ENCODE measurements at places on chromosomes 11 and 22.

- DNase-seq, result no peak
These were observed 26.1 kb upstream of the PPP2R1B start for GRCh38 chr11:111792314-111792713.

DNA sequence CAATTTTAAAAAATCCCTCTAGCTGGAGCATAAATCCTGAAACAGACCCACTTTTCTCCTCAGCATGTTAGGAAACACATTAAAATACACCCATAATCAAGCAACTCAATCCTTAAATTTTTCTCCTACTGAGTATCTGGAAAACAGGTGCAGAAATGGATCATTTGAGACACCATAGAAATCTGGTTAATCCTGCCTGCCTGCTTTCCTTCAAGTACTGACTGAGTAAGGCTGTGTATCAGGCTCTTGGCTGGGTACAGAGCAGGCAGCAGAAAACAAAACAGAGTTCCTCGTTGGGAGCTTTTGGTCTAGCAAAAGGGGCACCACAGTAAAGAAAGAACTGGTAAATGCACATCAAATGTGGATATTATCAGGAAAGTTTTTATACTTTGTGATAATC, 1.9 kb downstream of the KCNQ1OT1 start:
- no peak for DNase-seq

DNA sequence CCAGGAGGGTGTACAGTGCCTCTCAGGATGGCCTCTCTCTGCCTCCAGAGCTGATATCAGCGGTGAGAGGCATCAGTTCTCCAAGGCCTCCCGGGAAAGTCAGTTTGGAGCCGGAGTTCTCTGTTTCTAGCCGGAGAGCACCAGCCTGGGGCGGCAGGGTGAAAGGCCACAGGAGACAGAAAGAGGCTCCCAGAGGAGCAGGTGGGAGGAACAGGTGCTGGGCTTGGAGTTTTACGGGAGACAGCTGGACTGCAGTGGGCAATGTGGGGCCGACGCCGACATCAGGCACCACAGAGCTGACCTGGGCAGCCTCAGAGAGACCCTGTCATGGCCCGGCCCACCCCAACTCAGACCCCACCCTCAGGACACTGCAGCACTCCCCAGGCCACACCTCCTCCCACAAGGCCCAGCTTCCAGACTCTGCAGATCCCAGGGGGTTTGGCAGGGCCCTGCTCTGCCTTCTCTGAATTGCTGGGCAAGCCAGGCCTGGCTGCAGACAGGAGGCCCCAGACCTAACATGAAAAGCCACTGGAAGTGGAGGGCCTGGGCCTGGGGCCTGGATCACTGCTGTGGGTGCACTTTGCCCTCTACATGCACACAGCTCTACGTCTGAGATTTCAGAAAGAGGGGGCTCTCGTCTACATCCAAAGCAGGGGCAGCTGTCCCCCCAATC, 885.6 kb downstream of the BRD1 start:
- DNase-seq, result no peak

- no peak for DNase-seq
These were observed 47.1 kb downstream of the EHF start for GRCh38 chr11:34667810-34668582.

- no peak for DNase-seq
These were observed 5.8 kb upstream of the MYRF start for GRCh38 chr11:61746442-61747191.
